Hepatocyte (in vitro differentiated cells): ENCODE measurements at places on chromosomes 5 and 9.

- no peak for DNase-seq
These were observed 291.9 kb downstream of the NFIB start for GRCh38 chr9:14021871-14022525.

DNA sequence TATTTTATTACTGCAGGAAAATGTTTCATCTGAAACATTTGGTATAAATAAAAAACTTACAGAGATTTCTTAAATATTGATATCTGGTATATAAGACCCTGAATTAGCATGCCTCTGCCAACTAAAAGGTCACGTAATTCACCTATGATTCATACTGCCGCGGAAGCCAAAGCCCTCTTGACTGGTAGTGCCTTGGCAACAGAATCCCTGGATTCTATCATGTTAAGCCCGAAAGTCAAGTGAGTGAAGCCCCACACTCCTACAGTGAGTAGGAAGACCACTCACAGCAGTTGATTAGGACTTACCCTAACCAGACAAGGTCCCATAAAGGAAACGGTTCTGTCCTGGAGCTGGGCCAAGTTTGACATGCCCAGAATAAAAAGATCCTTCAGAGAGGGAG, 175.6 kb upstream of the NREP start:
- DNase-seq: no peak

- DNase-seq: no peak
These were observed 187.3 kb downstream of the RAB3C start for GRCh38 chr5:58770136-58770535.

DNA sequence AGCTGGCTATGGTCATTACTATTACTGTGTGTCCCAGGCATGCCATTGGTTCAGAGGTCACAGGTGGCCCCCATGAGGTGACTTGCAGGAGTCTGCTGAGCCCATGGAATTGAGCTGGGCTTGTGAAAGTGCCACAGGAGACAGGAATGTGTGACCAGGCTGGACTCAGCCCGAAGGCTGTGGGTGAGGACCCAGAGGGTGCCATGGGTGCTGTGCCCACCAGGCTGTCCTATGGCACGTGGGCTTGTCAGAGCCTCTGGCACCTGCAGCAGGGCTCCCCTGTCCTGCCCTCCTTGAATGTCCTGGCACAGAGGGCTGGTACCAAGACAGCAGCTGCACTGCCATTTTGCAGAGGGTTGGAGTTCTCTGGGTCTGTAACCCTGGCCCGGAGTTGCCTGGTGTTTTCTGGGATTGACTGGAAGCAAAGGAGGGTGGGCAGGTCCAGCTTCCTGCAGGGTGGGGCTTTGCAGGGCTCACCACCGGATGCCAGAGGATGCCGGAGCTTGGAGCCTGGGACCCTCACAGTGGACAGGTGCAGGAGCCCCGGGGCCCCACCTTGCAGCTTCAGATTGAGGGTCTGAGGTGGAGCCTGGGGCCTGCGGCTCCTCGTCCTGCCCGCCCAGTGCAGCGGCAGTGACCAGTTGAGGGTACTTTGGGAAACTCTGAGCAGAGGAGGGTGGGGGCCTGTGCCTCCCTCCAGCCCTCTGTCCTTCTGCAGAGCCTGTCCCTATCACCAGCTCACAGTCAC, 14.2 kb downstream of the COL5A1 start:
- no peak for DNase-seq

- DNase-seq: no peak
These were observed 75.4 kb downstream of the STK32A start for GRCh38 chr5:147310059-147310704.
